NCI-H1930 (cell line): ENCODE measurements at places on chromosomes 7 and 10.
A peak's percentile ranks its signal among the peaks of the same experiment; 100 is the strongest.

DNA sequence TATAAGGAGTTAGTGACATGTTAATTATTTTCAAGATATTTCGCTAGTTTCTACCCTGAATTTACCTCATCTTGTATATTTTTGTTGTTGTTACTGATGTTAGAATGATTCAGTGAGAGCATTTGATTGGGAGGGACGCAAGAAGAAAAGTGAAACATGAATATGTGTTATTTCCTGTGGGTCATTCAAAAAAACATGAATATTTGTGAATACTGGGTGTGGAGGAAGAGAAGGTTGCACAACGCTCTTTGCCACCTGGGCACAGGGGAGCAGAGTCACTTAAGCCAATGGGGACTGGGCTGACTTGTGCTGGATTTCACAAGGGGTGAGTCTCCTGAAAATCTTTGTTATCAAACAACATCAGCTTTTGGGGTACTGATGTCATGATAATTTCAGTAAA lies 39.5 kb downstream of the AGK start:
- DNase-seq = no peak

GRCh38 chr7:17846935-17847334 lies 93.4 kb downstream of the SNX13 start:
- no peak for DNase-seq

DNA sequence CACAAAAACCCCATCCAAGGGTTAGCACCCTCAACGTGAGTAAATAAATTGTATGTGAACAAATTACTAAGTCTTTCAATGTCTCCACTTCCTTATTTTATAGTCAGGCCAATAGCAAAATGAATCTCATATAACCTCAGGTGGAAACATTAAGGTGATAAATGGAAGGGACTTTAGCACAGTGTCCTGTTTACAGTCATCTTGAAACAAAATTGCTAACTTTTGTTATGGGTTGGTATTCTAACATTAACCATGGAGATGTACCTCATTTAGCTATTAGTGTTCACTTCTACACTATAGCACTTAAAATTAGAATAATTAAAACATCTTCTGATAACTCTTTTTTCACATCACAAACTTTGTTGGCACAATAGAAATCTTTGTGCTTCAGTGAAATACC lies 255.8 kb upstream of the CNTNAP2 start:
- DNase-seq = no peak

- DNase-seq = no peak
These were observed 63.0 kb downstream of the NEURL1 start for GRCh38 chr10:103556383-103557007.

DNA sequence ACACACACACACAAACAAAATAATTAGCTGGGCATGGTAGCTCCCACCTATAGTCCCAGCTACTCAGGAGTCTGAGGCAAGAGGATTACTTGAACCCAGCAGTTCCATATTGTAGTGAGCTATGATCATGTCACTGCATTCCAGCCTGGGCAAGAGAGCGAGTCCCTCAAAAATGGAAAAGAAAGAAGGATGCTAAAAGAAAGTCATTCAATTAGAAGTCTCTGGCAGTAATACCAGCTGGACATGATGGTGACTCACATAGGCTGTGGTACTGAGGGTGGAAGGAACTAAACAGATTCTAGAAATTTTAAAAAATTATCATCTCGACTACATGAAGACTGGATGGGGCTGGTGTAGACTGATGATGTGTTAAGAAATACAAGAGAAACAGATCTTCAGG lies 385.3 kb downstream of the ETV1 start:
- DNase-seq = no peak

GRCh38 chr7:36082910-36083309 lies 70.1 kb upstream of the EEPD1 start:
- no peak for DNase-seq

DNA sequence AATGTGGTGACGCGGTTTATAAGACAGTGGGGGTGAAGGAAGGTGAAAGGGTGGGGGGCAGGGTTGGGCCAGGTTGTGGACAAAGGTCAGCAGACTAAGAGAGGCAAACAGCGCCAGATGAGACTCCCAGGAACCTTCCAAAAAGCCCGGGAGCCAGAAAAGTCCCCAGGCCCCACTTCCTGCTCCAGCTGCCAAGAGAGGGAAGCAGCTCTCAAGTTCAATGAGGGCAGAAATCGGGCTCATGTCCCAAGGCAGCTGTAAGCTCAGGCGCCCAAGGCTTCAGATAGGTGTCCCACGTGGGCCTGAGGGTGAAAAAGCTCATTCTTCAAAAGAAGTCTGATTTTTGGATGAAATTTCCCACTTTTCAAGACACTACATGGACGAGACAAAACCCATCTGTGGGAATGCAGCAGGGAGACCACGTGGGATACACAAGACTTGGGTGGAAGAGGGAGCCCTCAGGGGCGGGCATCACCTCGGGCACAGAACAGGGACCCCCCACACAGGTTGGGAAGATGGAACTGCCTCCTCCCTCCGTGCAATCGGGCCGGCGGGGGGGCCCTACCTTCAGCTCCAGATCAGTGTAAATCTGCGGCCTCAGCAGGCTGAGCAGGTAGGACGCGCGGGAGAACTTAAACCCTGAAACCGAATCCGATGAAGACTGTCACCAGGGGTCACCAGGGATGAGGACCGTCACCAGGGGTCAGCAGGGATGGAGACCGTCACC lies 7.8 kb downstream of the PYROXD2 start:
- DNase-seq = no peak

- DNase-seq = no peak
These were observed 62.5 kb downstream of the R3HCC1L start for GRCh38 chr10:98196985-98197384.

DNA sequence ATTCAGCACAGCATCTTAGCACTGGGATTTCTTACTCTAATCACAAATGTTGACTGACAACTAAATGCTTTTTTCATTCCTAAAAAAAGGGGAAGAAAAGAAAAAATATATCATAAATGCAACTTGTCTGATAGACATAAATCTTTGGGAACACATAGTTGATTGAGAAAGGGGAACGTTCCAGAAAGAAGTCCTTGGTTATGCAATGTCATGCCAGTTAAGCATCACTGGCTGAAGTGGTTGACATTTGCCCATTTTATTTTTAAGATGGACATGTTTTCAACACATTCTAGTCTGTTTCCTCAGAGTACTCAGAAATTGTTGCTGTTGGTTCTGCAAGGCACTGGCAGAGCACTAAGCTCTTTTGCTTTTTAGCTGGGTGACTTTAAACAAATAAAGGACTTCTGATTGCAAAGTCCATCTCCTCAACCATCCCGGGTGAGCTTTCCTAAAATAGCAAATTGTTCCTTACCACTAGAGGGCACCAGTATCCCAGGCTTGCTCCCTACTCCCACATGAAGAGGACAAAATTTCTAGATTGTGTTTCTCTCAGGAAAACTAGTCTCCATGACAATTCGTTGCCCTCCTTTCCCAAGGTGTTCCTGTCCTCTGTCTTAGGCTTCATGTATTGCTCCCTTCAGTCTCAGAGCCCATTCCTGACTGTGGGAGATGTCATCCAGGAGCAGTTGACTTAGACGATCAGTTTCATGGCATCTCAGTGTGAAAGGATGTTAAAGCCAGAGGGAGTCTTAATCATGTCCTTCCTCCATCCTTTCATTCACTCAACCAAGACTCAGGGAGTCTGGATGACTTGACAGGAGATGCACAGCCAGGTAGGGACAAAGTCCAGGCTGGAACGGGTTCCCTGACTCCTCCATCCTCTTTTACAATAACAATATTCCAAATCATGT lies 23.9 kb downstream of the OPALIN start:
- peak; percentile 4 for DNase-seq

DNA sequence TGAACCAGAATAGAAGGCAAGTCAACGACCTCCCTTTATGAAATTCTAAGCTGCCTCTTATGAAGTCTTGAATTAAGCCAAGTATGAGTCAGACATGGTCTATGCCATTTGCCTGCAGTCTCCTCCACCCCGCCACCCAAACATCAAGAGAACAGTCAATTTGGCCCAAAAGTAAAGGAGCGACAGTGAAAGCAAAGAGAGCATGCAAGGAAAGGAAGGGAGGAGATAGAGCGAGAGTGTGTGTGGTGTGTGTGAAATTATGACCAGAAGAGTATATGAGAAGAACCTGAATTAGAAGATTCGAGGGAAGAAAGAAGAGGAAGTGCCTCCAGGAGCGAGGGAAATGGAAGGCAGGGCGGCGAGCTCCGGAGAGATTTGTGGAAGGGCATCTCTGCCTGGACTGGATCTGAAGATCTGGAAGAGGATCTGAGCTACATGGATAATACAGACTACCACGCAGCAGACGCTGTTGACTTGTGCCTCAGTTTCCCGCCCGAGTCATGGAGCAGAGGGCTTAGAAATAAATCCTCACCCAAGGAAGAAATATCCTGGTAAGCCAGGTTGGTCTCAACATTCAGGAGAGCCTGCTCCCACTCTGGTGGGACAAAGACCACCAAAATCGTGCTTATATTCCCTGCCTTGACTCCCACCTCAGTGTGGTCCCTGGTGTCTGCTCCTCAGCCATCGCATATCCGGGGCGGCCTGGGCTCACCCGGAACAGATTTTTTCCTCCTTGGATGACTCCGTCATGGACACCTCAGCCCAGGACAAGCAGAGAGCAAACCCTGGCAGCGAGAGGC lies 459 bp downstream of the ZDHHC6 start:
- DNase-seq = no peak

- DNase-seq = no peak
These were observed 96.0 kb downstream of the GSAP start for GRCh38 chr7:77320137-77320536.

- DNase-seq = no peak
These were observed 986 bp upstream of the PPP2R2D start for GRCh38 chr10:131899695-131900349.

DNA sequence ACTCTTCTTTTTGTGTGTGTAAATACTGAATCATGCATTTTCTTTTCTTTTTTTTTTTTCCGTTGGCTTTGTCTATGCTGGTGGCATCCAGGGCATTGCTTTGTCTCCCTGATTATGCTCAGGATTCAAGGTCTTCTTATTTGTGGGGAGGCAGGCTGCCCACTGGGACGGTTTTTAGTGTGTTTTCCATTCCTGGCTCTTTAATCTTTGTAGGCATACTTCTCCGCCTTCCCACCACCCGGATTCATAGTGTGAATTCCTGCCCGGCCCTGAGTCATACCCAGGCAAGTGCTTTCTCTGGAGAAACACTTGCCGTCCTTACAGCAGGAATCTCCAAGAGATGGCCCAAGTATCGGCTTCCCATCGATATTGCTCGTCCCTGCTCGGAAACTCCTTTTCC lies 5.2 kb downstream of the ZNF655 start:
- DNase-seq = no peak

DNA sequence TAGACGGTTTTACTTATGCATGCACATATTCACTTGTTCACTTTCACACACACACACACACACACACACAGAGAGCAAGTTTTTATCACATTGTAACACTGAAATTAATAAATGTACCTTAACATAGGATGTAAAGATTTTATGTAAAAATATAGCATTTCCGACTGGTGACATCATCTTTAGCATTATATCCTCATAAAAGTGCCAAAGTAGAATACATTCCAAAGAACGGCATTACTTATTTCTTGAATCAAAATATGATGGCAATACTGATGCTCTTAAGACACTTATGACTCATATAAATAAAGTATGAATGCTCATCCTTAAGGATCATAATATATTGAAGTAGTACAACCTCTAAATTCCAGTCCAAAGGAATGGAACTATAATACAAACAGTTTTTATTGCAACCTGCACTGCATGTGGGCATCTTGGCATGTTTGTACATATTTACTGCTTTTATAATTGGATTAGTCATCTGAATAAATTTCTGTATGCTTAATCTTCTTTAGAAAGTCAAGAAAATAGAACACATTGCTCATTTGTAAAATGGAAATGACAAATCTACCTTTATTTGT lies 290.0 kb upstream of the SEMA3A start:
- DNase-seq = no peak

DNA sequence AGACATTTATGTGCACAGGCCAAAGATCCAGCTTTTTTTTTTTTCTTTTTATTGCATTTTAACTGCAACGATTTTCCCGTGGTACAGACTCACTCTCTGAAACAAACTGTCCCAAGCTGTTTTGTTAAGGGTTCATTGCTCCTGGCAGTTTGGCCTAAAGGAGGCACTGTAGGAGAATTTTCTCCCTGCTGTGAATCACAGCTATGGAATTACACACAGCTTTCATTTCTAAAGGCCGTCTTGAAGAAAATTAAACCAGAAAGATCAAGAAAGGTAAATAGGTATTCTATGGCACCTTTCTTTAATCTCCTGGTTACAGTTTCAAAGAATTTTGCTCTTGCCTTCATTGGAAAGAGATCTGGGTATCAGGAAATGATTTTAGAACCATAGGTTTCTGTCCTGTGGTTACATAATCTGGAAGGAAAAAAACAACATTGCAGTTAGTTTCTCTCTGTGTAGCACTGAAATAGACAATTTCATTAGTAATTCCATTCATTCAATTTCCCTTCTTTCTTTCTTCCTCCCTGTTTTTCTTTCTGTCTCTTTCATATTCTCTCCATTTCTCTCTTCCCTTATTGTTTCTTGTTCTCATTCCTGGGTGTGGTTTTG lies 51.2 kb downstream of the PDK4 start:
- DNase-seq = no peak

GRCh38 chr7:97480772-97481390 lies 251.0 kb upstream of the TAC1 start:
- no peak for DNase-seq

DNA sequence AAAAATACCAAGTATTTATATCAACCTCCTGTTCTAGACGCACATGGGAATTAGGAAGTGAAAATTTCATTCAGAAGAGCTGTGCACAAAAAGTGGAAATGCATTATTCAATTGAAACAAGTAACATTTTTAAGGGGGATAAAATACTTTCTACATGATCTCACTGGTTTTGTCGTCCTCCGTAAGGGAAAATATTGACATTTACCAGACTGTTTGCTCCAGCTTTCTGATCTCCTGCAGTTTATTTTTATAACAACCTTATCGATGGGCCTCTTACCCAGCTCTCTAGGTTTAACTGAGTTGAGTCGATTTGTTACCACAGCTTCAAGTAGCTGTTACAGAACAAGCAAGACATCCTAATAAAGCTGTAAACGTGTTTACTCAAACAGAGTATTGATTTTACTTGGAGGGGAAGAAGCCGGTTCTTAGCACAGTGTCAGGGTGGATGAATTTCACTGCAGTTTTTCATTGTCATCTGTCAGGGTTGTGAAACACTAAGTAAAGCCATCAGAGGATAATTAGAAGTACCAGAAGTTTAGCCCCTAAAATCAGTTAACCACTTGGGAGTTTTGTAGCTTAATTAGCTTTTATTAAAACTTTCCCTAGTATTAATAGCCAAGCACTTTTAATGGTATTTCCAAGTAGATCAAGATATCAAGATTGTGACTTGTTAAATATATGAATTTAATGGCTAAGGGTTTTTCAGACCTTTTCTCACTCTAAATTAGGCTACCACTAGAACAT lies 142.6 kb upstream of the KAT6B start:
- no peak for DNase-seq

GRCh38 chr7:159122276-159122675 lies 22.4 kb downstream of the VIPR2 start:
- DNase-seq = no peak

GRCh38 chr10:3995302-3996210 lies 210.5 kb upstream of the KLF6 start:
- DNase-seq = no peak

- DNase-seq = no peak
These were observed 65.9 kb upstream of the RAB11FIP2 start for GRCh38 chr10:118112543-118113125.

GRCh38 chr10:7351894-7352293 lies 58.9 kb downstream of the SFMBT2 start:
- DNase-seq = no peak

- no peak for DNase-seq
These were observed 147.1 kb downstream of the LRRC4 start for GRCh38 chr7:127884066-127884559.
